BJ (cell line): ENCODE measurements at places on chromosomes 11 and 22.

GRCh38 chr11:13061294-13061990, 52.3 kb downstream of the RASSF10 start:
- no peak for DNase-seq

DNA sequence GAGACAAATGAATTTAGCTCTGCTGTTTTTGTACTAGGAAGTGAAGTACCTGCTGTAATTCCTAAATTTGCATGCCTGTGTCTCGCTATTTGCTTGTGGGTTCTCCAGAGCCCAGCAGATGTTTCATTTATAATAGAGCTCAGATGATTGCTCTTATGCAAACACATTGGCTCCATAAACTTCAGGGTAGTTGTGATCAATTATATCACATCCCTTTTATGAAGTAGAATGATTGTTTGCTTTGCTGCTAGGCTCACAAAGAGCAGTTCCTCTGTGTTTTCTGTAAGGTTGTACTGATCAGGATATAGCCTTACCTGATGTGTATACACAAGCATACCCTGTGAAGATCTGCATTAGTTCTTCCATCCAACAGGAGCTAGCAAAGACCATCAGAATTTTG, 64.1 kb downstream of the C11orf87 start:
- no peak for DNase-seq

DNA sequence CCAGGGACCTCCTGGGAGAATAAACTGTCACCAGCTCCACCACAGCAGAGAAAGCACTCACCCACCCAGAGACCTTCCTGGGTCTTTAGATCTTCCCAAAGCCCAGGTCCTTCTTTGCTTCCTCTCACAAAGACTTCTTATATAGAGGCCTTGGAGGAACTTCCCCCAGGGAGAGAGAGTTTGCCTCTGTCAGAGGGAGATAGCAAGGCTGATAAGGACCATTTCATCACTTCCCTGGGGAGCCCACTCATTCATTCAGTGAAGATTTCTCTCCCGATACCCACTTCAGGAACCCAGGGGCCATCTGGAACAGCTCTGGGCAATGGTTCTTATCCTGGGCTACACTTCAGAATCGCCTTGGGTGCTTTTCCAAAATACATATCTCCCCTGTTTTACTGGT, at the start of gene PRG2:
Gene PRG2, minus strand, starts transcription at position 116 of the 400 bp plus-strand sequence. CDS start 706 bp downstream, outside the sequence.
- DNase-seq: no peak

DNA sequence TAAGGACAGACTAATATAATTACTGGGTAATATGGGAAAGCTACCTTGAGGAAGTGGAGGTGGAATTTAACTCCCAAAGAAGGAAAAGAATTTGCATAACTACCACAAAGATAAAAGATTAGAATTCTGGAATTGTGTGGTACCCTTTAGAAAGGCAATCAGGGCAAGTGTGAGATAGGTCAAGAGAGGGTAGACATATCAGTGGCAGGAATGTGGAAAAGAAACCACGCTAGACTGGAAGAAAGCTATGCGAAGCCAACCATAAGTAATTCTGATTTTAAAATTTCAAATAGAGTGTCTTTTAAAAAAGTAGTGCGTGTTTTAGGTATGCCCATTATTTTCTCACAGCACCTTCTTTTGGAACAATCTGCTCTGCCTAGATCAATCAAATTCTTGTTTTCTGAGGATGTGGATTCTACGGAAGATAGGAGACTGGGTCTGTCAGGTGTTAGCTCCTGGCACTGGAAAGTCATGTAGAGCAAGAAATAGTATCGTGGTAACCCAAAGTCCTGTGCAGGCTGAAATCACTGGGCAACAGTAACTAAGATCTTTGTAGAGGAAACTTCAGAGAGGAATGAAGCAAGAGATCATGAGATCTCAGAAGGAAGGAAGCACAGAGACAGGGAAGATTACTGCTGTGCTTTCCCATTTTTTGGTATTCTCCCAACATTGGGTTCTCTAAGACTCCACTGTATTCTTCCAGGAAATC, 111.3 kb upstream of the MTMR2 start:
- DNase-seq: no peak

- DNase-seq: no peak
Measured at GRCh38 chr11:69476509-69476961, 4.9 kb upstream of the LINC01488 start.

- DNase-seq: no peak
Measured at GRCh38 chr22:43079742-43080141, 9.4 kb downstream of the TTLL1 start.

- DNase-seq: no peak
Measured at GRCh38 chr11:47438721-47439120, 10.2 kb downstream of the RAPSN start.

GRCh38 chr11:72573072-72573854, 101.0 kb downstream of the PDE2A start:
- no peak for DNase-seq

DNA sequence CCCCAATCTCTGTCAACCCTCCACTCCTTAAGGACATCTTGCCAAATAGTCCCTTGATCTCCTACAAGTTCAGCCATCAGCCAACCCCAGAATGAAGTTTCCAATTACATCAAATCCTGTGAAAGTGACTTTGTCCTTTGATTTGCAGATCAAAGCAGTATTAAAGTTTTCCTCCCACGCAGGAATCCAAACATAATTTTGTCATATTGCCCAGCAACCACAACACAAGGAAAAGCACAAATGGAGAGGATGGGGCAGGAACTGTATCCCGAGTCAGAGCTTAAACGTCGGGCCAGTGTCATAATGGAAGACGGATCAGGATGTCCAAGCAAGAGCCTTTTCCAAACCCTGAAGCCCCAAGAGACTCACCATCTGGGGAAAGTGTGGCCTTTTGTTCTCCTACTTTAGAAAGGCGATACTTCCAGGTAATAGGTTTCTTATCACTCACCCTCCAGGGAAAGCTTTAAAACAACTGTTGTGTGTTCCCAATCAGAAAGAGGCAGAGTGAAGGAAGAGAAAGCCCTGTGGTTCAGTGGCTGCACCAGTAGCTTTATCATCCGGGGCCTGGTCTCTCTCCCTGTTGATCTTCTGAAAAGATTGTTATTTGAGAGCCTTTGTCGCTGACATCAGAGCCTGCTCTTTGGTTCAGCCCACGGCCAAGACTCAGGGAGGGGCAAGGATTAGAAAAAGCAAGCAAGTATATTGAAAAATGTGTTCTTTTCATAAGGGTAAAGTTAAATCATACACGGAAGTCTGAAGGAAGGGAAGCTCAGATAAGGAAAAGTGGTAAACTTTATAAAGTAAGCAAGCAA, 41.7 kb downstream of the EXPH5 start:
- no peak for DNase-seq

GRCh38 chr11:57306940-57307565, 17.7 kb downstream of the TNKS1BP1 start:
- no peak for DNase-seq

GRCh38 chr11:47192111-47192510, 5.9 kb upstream of the PACSIN3 start:
- DNase-seq: no peak

GRCh38 chr11:121904148-121904547, 211.9 kb downstream of the BLID start:
- no peak for DNase-seq

- DNase-seq: no peak
Measured at GRCh38 chr11:66017321-66017720, 5.5 kb downstream of the CST6 start.

DNA sequence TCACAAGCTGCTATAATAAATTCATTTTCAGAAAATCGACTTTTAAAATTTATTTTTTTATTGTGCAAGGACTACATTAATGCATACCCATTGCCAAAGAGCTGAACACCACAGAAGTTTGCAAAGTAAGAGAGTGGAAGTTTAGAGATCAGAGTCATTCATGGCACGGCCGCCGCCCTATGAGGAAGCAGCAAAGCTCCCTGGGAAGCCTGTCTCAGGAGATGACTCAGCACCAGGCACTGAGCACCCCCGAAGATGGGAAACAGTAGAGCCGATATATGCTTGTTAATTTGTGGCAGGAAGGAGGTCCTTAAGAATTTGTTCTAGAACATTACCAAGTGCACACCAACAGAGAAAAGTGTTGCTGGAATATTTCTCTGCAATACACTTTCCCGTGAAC, 693.7 kb downstream of the OPCML start:
- DNase-seq: no peak

GRCh38 chr11:129973068-129973467, 29.6 kb downstream of the PRDM10 start:
- no peak for DNase-seq

DNA sequence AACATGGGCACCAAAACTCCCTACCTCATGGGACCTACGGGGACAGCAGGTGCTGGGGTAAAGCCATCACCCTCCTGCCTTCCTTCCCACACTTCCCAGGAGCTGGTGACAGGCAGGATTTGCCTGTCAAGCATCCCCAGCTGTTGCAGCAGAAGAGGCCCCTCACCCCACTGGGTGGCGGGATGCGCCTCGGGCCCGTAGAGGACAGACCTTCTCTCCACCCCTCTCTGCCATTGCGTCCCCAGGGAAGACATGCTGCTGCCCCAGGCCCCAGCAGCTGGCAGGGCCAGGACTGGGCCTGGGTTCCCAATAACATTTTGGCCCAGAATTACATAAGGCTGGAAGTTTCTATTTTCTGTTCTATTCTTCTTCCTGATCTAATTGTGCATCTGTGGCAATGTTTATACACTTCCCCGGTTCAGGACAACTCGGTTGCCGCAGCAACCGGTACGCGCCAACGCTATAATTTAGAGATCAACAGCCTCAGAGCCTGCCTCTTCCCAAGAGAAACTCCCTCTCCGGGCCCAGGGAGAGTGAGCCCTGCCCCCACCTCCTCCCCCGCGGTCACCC, 25.4 kb downstream of the KCNJ4 start:
- DNase-seq: no peak

DNA sequence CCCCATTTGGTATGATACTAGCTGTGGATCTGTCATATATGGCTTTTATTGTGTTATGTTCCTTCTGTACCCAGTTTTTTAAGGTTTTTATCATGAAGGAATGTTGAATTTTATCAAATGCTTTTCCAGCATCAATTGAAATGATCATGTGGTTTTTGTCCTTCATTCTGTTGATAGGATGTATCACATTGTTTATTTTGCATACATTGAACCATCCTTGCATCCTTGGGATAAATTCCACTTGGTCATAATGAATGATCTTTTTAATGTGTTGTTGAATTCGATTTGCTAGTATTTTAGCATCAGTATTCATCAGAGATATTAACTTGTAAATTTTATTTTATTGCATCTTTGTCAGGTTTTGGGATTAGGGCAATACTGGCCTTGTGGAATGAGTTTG, 31.1 kb downstream of the TAF1D start:
- no peak for DNase-seq

DNA sequence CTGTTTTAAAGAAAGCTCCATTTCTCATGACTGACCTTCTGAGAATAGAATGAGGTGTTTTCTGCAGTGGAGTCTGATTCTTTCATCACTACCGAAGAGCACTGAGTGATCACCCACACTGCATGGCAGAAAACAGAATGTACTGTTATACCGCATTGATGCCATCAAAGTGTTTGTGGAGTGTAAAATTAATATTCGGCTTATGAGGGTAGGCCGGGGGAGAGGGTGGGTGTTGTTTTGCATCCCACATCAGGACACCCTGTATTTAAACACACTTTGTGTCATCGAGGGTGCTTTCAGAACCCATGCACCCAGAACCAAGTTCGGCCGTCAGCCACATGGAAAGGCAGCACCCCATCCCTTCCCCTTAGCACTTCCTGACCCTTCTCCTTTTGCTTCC, 41.3 kb upstream of the ETS1 start:
- DNase-seq: no peak

DNA sequence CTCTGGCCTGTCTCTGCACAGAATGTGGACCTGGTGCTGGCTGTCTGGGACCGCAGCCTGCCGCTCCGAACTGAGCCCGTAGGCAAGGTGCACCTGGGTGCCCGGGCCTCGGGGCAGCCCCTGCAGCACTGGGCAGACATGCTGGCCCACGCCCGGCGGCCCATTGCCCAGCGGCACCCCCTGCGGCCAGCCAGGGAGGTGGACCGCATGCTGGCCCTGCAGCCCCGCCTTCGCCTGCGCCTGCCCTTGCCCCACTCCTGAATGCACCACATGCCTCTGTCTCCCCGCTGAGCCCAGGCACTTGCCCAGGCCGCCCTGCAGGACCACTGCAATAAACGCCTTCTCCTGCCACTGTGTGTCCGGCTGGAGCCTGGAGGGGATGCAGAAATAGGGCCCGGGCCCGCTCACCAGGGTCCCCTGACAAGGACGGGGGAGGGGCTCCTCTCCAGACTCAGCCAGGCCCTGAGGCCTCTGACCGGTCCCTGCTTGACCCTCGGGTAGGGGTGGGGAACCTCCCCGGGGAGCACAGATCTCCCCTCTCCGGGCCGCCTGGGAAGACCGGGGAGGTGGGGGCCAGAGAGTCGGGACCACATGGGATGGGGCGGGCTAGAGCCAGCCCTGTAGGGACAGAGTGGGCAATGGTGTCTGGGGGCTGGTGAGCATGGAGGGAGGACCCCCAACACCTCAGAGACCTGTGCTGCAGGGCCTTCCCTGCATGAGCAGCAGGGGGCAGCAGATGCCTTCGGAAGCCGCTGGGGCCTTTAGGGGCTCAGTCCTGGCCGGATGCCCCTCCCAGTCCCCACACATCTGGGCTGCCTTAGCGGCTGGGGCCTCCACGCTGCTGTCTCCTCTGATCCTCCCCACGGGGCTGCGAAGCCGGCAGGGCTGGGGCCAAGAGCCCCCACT, 1.4 kb upstream of the TNNI2 start:
- DNase-seq: no peak

GRCh38 chr22:26547426-26547825, 35.2 kb upstream of the TFIP11 start:
- no peak for DNase-seq

GRCh38 chr22:26168939-26169314, 335 bp upstream of the SEZ6L start:
- no peak for DNase-seq

- no peak for DNase-seq
Measured at GRCh38 chr22:38613588-38613987, 42.6 kb downstream of the FAM227A start.

DNA sequence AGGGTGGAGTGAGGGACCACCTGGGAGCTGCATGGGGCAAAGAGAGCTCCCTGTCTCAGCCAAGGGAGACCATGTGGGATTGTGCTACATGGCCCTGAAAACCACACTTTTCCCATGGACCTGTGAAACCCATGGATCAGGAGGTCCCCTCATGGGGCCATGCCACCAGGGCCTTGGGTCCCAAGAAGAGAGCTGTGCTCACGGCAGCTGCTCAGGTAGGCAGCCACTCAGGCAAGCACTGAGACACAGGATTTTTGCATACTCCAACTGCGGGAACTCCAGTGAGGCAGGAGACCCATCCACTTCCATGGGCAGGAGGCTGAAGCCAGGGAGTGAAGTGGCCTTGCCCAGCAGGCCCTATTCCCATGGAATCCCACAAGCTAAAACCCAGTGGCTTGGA, 190.0 kb downstream of the KCNA4 start:
- no peak for DNase-seq

DNA sequence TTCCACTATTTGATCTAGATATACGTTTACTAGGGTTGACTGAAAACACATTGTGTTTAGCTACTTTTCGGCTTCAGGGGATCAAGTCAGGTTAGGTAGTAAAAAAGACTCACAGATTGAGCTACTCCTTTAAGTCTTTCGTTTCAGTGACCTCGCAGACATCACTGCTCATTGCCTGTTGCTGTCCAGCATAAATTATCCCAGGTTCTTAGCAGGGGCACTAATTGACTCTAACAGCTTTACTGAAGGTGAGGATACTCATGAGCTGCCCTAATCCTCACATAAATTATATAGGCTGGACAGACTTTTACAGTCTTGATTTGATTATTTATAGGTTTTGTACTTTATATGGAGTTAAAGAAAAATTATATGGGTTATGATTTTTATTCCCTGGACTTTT, 3.7 kb downstream of the CARD18 start:
- DNase-seq: no peak
